WTC11 (cell line): ENCODE measurements at places on chromosomes 5 and 9. TPM values are rescaled to one million over a fixed set of nuclear protein-coding genes. Genes with fewer than 3 reads are reported as not detected.
A peak's percentile ranks its signal among the peaks of the same experiment; 100 is the strongest.

The PCDHB10 gene
- 1.4 to 1.9 TPM (median 1.7 TPM) in 3 replicates for total RNA-seq

The KCNV2 gene
- total RNA-seq = not detected in 3 replicates

DNA sequence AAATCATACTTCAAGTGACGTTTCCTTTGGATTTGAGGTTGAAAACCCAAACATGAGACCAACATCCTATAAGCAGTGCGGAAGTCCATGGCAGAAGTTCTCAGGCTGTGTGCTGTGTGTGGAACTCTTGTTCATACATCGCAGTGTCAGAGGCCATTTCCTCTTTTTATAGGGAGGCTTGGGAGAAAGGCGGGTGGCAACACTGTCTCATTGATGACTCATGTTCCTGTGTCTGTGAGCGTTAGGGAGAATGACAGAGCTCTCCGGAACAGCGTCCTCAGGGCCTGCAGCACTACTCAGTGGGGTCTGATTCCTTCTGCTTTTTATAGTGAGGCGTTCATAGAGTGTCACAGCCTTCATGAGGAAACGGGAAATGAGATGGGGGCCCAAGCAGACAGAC is 98.8 kb upstream of the BASP1 start:
- H3K36me3 ChIP-seq = no peaks in the 10 kb centered on the region; the same call in 1 of the 2 replicates
- H3K27me3 ChIP-seq = no peaks in the 10 kb centered on the region
- H3K4me3 ChIP-seq = no peak overlapping the region
- no peak overlapping the region for H3K27ac ChIP-seq

The MRPL22 gene
- total RNA-seq = 52.0 to 62.3 TPM (median 60.1 TPM) in 3 replicates

- H3K4me1 ChIP-seq = peaks cover 83% of the 10 kb centered on the region
- no peaks in the 10 kb centered on the region; the same call in 1 of the 2 replicates for H3K27me3 ChIP-seq
- H3K27ac ChIP-seq = peak overlapping the region; percentile 73
- no peak overlapping the region for H3K4me3 ChIP-seq
- peaks cover 1% of the 10 kb centered on the region; the same call in 1 of the 2 replicates for H3K36me3 ChIP-seq
- no peak for DNase-seq
These were observed 20.3 kb downstream of the CAMSAP1 start for GRCh38 chr9:135887021-135887507.

DNA sequence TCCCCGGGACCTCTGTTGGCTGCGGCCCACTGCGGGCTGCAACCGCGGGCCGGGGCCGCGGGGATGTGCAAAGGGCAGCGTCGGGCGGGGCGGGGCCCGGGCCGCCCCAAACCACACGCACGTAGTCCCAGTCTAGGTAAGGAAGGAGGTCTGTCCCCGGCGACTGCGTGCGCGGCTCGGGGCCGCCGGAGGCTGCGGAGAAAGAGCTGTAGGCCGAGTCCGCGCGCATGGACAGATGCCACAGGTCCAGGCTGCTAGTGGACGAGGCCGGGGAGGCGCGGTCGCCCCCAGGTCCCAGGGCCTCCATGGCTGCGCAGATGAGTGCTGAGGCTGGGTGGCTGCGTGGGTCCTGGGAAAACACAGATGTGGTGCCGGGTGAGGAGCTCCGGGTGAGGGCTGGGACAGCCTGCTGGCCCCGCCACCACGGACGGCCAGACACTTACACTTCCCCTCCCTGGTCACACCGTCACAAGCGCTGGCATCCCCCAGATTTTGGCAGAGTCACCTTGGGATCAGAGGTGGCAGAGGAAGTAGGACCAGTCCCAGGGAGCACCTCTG is 4.5 kb downstream of the SHROOM1 start:
- H3K27ac ChIP-seq = no peak overlapping the region
- H3K4me1 ChIP-seq = peaks cover 12% of the 10 kb centered on the region
- H3K27me3 ChIP-seq = peaks cover 70% of the 10 kb centered on the region
- no peaks in the 10 kb centered on the region for H3K36me3 ChIP-seq
- H3K4me3 ChIP-seq = peak overlapping the region; percentile 52
- DNase-seq = peak; percentile 49

DNA sequence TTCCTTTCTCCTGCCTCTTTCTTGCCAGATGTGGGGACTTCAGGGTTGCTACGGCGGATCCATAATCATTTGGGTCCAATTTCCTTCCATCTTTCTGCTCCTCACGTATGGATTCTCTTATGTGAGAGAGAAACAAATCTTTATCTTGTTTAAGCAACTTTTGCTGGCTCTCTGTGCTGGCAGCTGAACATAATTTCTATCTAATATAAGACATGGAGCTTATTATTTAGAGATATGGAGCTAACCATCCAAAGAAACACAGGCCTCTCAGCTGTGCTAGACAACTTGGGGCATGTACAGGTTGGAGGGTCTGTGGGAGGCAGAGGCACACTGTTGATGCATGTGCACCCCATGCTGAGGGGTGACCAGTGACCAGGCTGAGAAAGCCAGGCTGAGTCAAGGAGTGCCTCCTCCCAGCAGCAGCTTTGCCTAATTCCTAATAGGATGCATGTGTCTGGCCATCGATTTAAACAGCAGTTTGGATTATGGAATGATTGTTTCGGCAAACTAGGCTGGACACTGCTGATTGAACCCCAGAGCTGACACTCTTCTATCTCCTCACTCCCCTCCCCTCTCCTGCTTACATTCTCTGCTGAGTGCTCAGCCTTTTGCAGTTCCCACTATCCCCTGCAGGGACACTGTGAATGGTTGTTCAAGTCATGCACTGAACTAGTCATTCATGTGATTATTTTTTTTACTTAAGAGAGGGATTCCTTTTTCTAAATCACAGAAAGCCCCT is 195.8 kb downstream of the ERCC6L2 start:
- peaks cover 4% of the 10 kb centered on the region; the same call in 1 of the 2 replicates for H3K4me1 ChIP-seq
- H3K27me3 ChIP-seq = no peaks in the 10 kb centered on the region
- no peak overlapping the region for H3K4me3 ChIP-seq
- H3K27ac ChIP-seq = 0 out of 2 replicates have a peak overlapping the region, but pooled peaks have one; percentile 23
- DNase-seq = peak; percentile 54

GRCh38 chr5:136538534-136538933 is 173.2 kb upstream of the TRPC7 start:
- H3K27me3 ChIP-seq = no peaks in the 10 kb centered on the region
- H3K36me3 ChIP-seq = peaks cover 37% of the 10 kb centered on the region
- no peak overlapping the region for H3K27ac ChIP-seq
- no peak overlapping the region for H3K4me3 ChIP-seq

DNA sequence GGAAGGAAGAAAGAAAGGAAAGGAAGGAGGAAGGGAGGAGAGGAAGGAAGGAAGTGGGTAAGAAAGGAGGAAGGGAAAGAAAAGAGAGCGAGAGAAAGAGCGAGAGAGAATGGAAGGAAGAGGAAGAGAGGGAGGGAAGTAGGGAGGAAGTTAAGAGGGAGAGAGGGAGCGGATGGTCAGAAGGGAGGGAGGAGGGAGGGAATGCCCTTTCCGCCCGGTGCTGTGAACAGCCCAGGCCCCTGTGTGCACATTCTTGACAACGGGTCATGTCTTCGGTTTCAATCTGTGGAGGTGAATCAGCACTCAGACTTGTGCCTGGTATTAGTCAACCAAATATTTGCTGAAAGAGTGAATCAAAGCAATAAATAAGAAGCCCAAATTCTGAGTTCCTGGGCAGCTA is 39.2 kb downstream of the PRUNE2 start:
- DNase-seq = no peak
- H3K36me3 ChIP-seq = no peaks in the 10 kb centered on the region
- no peak overlapping the region for H3K27ac ChIP-seq
- no peak overlapping the region for H3K4me3 ChIP-seq
- H3K27me3 ChIP-seq = no peaks in the 10 kb centered on the region
- peaks cover 34% of the 10 kb centered on the region for H3K4me1 ChIP-seq

GRCh38 chr5:176809544-176810080 is 747 bp upstream of the UNC5A start:
- H3K36me3 ChIP-seq = no peaks in the 10 kb centered on the region
- peaks cover 67% of the 10 kb centered on the region for H3K27me3 ChIP-seq
- DNase-seq = no peak
- no peak overlapping the region for H3K27ac ChIP-seq

- H3K4me1 ChIP-seq = no peaks in the 10 kb centered on the region
- no peaks in the 10 kb centered on the region for H3K27me3 ChIP-seq
- no peak for DNase-seq
- H3K4me3 ChIP-seq = no peak overlapping the region
- no peak overlapping the region for H3K27ac ChIP-seq
These were observed 619.1 kb downstream of the CCDC171 start for GRCh38 chr9:16171911-16172310.

DNA sequence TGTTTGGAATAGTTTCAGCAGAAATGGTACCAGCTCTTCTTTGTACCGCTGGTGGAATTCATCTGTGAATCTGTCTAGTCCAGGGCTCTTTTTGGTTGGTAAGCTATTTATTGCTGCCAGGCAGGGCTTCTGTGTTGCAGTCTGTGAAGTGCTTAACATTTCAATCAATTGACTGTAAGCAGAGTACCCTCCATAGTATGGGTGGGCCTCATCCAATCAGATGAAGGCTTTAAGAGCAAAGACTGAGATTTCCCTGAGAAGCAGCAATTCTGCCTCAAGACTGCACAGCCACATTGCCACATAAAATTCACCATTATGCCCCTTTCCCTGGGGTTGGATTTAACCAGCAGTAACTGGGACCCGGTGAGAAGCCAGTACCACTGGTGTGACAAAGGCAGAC is 98.9 kb upstream of the ICE1 start:
- H3K27ac ChIP-seq = no peak overlapping the region
- no peak overlapping the region for H3K4me3 ChIP-seq
- H3K4me1 ChIP-seq = peaks cover 48% of the 10 kb centered on the region
- no peak for DNase-seq

DNA sequence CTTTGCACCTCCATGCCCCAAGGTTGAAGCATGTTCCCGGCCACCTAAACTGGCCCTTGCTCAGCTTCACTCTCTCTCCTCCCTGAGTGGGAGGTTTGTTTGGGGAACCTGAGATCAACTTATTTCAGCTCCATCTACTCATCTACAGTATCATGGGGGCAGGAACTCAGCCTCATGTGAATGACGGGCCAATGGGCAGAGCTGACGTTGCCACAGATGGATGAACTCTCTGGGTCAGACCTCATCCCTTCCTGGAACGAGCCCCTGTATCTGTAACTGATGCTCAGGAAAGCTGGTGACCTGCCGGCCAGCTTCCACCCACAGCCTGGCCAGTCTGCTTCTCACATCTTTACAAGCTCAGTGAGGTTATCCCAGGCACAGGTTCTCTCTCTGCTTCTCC is 369.6 kb downstream of the IRX2 start:
- no peaks in the 10 kb centered on the region for H3K36me3 ChIP-seq
- no peak for DNase-seq
- H3K27me3 ChIP-seq = no peaks in the 10 kb centered on the region; the same call in 1 of the 2 replicates
- H3K4me3 ChIP-seq = no peak overlapping the region

- H3K27ac ChIP-seq = no peak overlapping the region; the same call in 1 of the 2 replicates
- H3K4me3 ChIP-seq = no peak overlapping the region
- no peaks in the 10 kb centered on the region for H3K27me3 ChIP-seq
- no peaks in the 10 kb centered on the region for H3K36me3 ChIP-seq
- DNase-seq = peak; percentile 39
These were observed 1215.9 kb downstream of the EFNA5 start for GRCh38 chr5:106454651-106455415.

DNA sequence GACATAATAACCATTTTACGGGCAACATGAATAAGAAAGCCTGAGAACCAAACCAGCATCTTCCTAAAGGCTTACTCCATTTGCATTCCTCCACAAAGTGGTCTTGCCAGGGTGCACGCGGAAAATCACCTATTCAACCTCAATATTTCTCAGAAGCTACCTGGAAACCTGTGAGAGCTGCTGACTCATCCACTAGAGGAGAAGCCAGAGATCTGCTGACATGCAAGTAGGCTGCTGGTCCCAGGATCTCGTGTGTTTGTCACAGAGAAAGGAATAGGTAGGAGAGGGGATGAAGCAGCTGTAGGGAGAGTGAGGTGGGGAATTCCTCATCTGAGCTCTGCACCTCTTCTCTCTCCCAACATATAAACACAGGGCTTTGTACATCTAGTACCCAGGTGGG is 138.1 kb downstream of the ADAMTS12 start:
- H3K4me3 ChIP-seq = no peak overlapping the region
- no peak overlapping the region for H3K27ac ChIP-seq
- no peaks in the 10 kb centered on the region for H3K36me3 ChIP-seq
- no peaks in the 10 kb centered on the region; the same call in 1 of the 2 replicates for H3K4me1 ChIP-seq
- no peaks in the 10 kb centered on the region for H3K27me3 ChIP-seq
- no peak for DNase-seq

DNA sequence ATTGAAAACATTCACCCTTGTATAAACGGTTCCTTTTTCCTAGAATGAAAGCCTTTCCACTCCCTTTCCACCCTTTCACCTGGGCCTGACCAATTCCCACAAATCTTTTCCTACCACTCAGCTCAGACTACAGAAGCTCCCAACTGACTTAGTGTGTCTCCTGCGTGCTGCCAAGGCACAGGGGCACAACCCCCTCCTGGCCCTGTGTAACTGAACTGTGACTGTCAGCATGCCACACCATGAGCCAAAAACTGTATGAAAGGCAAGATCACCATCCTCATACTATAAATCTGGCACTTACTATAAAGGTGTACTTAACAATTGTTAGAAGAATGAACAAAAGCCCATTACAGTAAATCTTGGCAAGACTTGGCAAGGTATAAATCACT is 11.5 kb downstream of the NOL8 start:
- no peaks in the 10 kb centered on the region for H3K4me1 ChIP-seq
- H3K36me3 ChIP-seq = peaks cover 78% of the 10 kb centered on the region
- DNase-seq = no peak
- no peaks in the 10 kb centered on the region for H3K27me3 ChIP-seq
- H3K4me3 ChIP-seq = no peak overlapping the region

DNA sequence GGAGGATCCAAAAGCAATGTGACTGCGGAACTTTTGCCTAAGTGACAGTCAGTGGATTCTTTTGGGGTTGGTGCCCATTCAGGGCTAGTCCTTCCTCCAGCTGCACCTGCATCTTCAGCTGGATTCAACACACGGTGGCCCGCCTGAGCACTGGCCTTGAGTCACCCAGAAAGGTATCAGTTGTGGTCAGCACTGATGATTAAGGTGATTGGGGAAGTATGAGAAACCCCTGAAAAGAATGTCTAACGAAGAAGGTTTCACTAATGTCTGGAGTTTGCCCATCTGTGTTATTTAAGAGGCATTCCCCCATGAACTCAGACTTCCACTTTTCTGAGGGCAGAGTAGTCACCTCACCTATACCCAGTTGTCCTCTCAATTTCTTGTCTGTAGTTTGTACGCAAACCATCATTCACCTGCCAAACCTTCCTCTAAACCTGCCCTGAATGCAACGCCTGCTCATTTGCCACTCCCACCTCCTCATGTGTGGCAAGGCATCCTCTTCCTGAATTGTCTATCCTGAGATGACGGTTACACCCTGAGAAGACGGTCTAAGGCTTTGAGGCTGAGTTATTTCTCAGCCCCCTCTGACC is 27.2 kb downstream of the CSF2 start:
- no peak for DNase-seq
- no peaks in the 10 kb centered on the region for H3K4me1 ChIP-seq
- no peaks in the 10 kb centered on the region for H3K36me3 ChIP-seq
- no peak overlapping the region for H3K27ac ChIP-seq
- H3K4me3 ChIP-seq = no peak overlapping the region
- no peaks in the 10 kb centered on the region for H3K27me3 ChIP-seq

The SLC38A9 gene
- total RNA-seq = 25.4 to 27.0 TPM (median 25.7 TPM) in 3 replicates
